CD4-positive, CD25-positive, alpha-beta regulatory T cell (primary cell): ENCODE measurements at places on chromosomes 5 and 9. TPM values are rescaled to one million over a fixed set of nuclear protein-coding genes. Genes with fewer than 3 reads are reported as not detected.

Gene MYO10
- total RNA-seq, result 0.05 TPM

Gene TBC1D13
- 24.3 TPM for total RNA-seq

Gene DMRT2
- total RNA-seq, result not detected

Gene CLIC3
- total RNA-seq, result 1.0 TPM

Gene SLC45A2
- total RNA-seq, result not detected

Gene PTGR1
- not detected for total RNA-seq

Gene RNF180
- not detected for total RNA-seq

Gene MAMDC2
- 0.10 TPM for total RNA-seq

Gene OR1L4
- total RNA-seq, result not detected

Gene PCDHB6
- not detected for total RNA-seq

Gene FOXD4L6
- total RNA-seq, result not detected

Gene BARX1
- total RNA-seq, result not detected

Gene PCDHB3
- not detected for total RNA-seq

Gene KCNMB1
- 0.25 TPM for total RNA-seq

Gene ADAMTSL2
- total RNA-seq, result not detected

Gene TMEM252
- not detected for total RNA-seq

Gene HSDL2
- total RNA-seq, result 15.3 TPM

Gene CETN3
- total RNA-seq, result 5.2 TPM

Gene ENTREP1
- not detected for total RNA-seq

Gene C5orf52
- not detected for total RNA-seq

Gene LCP2
- total RNA-seq, result 351 TPM

Gene TAS2R1
- total RNA-seq, result not detected

Gene VAV2
- total RNA-seq, result 0.67 TPM

Gene RRAGA
- 36.0 TPM for total RNA-seq

Gene WWC1
- 1.2 TPM for total RNA-seq

Gene MAPK9
- 28.1 TPM for total RNA-seq

Gene TRPM3
- total RNA-seq, result not detected

Gene SLC6A3
- total RNA-seq, result not detected

Gene JAKMIP2
- 2.9 TPM for total RNA-seq

Gene LCN1
- not detected for total RNA-seq

Gene PCDHB5
- total RNA-seq, result not detected

Gene TERT
- total RNA-seq, result 0.22 TPM

Gene ATP6V1G1
- total RNA-seq, result 111 TPM

Gene SERINC5
- total RNA-seq, result 80.3 TPM

Gene DND1
- 2.1 TPM for total RNA-seq

Gene STRBP
- 16.8 TPM for total RNA-seq

Gene PCDHA1
- total RNA-seq, result not detected

Gene CDO1
- total RNA-seq, result 1.7 TPM

Gene CER1
- not detected for total RNA-seq

Gene FST
- not detected for total RNA-seq

Gene FAM153A
- total RNA-seq, result 31.8 TPM

Gene GOLGA1
- total RNA-seq, result 29.1 TPM

Gene PCDHB4
- total RNA-seq, result not detected

Gene GFI1B
- total RNA-seq, result 3.3 TPM

Gene CCNO
- total RNA-seq, result not detected

Gene CEP72
- total RNA-seq, result 12.3 TPM

Gene ANKRD31
- 0.52 TPM for total RNA-seq
